ENCODE measurements at places on chromosomes 7 and 10.
A peak's percentile ranks its signal among the peaks of the same experiment; 100 is the strongest.

DNA sequence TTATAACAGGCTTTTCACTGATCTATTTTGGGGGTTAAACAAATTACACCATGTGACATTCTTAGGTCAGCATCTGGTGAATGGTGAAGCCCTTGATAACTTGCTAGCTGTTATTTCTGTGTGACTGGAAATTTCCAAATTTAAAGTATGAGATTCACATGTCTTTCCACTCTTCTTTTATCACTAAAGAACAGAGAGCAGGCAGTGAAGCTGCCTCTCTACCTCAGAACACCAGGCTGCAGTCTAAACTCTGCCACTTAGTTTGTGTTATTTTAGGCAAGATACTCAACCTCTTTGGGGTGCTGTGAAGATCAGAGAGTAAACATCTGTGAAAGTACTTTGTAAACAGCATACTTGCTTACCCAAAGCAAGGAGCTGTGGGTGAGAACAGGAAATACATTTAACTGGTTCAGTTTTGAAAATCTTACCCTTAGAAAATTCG lies 15.5 kb upstream of the SP4 start:
- no peak for DNase-seq

- no peak for DNase-seq
These were observed 939.6 kb downstream of the NRG3 start for GRCh38 chr10:82814635-82815034.

DNA sequence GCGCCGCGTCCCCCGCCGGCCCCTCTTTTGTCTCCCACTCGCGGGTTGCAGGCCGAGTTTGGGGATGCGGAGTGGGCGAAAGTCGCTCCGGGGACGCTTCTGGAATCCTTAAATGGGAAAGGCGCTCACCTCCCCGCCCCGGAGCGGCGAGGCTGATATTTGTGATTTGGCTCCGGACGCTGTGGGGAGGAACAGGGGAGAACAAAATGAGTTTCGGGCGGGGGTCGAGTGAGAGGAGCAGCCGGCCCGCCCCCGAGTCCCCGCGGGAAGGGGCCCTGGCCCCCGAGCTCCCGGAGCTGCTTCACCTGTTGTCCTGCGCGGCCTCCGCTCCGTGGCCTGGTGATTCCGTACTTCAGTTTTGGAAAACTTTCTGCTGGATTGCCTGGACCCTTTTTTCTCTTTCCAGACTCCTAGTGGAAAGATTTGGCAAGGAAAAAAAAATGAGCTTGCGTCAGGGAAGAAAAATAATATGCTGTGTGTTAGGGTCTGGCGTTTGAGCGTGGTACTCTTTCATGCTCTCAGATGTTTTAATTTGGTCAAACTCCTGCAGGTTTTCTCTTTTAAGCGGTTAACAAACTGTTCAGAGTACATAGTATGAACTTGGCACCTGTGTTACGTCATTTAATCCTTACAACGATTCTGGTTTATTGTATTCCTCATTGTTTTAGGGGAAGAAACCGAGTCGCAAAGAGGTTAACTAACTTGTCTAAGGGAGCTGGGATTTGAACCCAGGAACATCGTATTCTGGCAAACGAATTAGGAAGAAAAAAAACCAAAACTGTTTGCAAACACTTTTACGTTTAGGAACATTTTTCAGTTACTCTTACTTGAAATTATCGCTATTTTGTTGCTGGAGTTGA lies 924 bp downstream of the BMPR1A start:
- DNase-seq = no peak

DNA sequence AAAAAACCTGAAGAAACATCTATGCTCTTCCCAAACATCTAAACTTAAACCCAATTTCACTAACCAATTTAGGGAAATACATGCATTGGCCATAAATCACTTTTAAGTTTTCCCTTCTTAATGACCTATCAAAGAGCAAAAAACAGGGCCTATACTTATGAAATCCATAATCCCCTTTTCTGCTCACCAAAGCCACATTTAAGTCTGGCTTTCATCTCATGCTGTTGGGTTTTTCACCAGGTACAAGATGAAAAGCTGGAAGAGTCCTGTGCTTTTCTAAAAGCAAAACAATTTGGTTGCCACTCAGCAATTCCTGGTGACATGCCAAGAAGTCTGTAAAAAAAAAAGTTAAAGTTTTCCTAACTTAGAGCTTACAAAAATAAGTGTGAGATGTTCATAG lies 92.6 kb downstream of the HPSE2 start:
- no peak for DNase-seq

- DNase-seq = no peak
These were observed 480.5 kb upstream of the FOXK1 start for GRCh38 chr7:4201566-4201965.

- DNase-seq = no peak
These were observed 203.0 kb downstream of the FANK1 start for GRCh38 chr10:126099366-126099765.

DNA sequence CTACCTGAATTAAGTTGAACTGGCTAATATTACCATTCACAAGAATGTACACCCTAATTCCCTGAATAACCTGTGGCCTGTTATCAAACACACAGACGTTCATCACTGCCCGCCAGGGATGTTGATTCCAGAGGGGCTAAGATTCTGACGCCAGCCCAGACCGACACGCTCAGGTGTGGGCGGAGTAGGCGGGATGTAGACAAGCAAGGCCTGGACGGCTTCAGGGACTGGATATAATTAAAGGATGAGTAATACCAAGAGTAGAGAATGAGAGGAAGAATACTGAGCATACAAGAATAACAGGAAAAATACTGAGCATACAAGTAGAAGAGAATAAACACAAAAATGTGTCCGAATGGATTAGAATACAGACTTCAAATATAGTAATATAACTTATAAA lies 29.0 kb downstream of the CUBN start:
- DNase-seq = no peak

- DNase-seq = no peak
These were observed 141.3 kb upstream of the KLF14 start for GRCh38 chr7:130875265-130875741.

- DNase-seq = no peak
These were observed 245.2 kb downstream of the TNS3 start for GRCh38 chr7:47336472-47337425.

DNA sequence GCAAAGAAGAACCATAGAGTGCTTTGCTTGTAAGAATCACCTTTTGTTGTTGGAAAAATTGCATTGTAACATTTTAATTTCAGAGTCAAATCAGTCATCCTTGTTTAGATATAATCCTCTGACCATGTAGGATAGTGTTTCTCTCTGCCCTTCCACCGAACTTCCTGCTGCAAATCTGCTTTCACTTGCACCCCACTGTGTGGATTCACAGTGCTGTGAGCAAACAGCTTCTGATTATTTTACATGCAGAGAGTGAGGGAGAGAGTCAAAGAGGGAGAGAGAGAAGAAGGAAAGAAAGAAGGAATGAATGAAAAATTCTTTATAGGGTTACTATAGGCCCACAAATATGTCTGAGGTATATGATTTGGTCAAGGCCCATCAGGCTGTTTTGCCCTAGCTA lies 30.0 kb upstream of the SEM1 start:
- no peak for DNase-seq

DNA sequence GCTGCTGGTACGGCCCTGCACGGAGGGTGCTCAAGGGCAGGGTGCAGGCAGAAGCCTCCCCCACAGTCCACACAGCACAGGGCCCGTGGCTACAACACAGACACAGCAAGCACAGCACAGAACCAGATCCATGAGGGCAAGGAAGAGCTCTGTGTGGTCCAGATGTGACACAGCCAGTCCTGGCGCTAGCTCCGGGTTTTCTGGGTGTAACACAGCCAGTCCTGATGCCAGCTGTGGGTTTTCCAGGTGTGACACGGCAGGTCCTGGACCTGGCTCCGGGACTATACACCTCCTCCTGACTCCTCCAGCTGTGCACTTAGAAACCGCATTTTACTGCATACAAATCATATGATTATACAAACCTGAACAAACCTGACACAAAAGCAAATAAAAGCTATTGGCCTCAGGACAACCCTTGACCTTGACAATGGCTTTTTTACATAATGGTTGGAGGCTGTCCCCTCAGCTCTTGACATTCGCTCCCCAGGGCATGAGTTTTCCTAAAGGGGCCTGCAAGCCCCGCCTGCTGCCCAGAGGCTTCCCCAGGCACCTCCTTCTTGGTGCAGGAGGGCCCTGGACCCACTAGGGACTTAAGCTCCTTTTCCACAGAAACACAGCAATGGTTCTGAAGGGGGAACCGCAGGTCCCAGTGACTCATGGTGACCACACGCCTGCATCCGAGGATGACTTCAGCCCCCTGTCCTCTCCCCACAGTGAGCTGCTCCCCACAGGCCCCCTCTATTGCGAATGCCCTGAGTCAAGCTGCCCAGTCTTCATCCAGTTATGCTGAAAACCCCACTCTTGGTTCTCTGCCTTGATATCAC lies 209.6 kb downstream of the PTPRN2 start:
- no peak for DNase-seq

DNA sequence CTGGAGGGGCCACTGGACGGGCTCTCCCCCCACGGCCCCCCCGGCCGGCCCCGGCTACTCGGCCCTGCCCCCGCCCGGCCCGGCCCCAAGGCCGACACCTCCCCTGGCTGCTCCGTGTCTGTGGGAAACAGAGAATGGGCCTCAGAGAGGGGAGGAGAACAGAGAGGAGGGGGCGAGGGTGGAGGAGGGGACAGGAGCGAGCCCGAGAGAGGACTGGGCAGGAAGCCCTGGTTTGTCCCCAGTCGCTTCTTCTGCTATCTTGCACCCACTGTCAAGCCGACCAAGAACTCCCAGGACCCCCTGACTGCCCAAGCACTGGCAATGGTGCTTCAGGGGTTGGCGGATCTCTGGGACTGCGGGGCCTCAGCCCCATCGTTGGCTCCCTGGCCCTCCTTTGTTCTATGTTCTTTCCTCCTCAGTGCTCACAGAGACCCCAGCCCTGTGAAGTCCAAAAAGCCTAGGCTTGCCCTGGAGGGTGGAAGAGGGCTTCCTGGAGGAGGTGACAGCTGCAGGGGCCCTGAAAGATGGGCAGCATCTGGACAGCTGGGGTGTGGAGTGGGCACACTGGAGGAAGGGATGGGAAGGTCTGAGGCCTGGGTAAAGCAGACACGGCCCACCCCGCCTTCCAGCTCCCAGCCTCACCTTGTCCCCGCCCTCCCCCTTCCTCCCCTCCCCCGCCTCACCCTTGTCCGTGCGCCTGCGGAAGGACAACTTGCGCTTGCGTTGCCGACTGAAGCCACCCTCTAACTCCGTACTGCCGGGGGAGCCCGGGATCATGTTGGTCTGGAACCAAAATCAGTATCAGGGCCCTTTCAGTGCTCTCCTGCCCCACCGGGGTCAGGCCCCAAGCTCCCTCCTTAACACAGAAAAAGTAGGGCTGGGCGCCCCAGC lies 30.1 kb downstream of the KCNH2 start:
- no peak for DNase-seq

DNA sequence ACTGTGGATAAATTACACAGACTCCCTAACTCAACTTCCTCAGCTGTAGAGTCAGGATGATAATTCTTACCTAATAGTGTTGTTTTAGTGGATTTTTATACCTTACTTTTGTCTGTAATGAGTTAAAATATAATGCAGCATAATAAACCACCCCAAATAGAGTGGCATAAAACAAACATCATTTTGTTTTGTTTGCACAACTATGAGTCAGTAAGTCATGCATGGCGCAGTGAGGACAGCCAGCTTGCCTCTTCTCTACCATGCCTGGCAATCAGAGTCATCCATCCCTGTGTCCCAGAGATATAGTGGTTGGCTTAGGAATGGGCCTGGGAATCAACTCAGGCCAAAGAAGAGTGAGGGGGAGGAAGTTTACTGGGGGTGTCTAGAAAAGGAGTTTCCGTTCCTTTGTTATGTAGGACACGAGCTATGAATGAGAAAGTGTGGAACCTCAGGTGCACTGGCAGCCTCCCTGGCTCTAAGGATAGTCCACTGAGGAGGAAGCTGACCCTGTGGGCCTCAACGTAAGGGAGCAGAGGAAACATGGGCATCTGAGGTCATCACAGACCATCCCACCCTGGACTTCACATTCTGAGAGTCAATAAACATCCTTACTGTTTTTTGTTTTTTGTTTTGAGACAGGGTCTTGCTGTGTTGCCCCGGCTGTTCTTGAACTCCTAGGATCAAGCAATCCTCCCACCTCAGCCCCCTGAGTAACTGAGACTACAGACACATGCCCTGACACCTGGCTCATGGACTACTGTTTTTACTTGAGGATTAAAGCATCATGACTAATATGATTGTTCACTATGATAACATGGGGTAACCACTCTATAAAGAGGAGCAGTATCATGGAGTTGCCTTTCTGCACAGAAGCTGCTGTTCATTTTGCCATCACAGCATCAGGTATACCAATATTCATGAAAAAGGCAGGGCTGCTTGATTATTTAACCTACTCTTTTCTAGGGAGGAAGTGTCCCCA lies 21.0 kb upstream of the GRB10 start:
- no peak for DNase-seq

GRCh38 chr10:129754211-129755050 lies 209.6 kb downstream of the EBF3 start:
- peak; percentile 88 for DNase-seq

DNA sequence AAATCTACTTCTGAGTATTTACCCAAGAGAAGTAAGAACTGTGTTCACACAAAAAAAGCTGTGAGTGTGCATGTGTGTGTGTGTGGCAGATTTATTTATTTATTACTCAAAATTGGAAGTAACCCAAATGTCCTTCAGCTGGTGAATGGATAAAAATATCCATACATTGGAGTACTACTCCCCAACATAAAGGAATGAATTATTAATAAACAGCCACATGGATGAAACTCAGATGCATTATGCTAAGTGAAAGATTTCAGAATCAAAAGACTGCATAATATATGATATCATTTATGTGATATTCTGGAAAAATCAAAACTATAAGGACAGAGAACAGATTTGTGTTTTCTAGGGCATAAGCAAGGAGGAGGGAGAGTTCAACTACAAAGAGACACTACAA lies 47.1 kb upstream of the DNAH11 start:
- no peak for DNase-seq

- no peak for DNase-seq
These were observed 245.1 kb downstream of the STK31 start for GRCh38 chr7:23955145-23955544.

DNA sequence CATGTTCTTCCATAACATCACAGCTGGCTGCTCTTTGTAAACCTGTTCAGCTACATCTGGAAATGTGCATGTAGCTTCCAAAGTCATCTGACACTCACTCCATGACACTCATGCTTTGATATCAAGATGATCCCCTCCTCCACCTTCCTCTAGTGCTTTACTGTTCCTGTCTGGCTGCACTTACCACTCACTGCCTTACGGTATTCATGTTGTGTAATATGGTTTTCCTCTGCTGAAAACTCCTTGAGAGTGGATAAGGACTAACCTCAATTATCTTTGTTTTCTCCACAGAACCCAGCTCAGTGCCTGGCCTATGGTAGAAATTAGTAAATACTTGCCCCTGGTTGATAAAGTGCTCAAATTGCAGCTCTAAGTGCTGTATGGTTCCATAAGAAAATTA lies 483.9 kb downstream of the HTR7 start:
- DNase-seq = no peak

- DNase-seq = peak; percentile 39
These were observed 200.7 kb upstream of the ZMIZ1 start for GRCh38 chr10:78868048-78868447.
